Stimulated activated CD8-positive, alpha-beta memory T cell treated with anti-CD3 and anti-CD28 coated beads, Interleukin-7, amount 100 ng/mL, for 24 hours (primary cell): ENCODE measurements at places on chromosomes 4 and X.

DNA sequence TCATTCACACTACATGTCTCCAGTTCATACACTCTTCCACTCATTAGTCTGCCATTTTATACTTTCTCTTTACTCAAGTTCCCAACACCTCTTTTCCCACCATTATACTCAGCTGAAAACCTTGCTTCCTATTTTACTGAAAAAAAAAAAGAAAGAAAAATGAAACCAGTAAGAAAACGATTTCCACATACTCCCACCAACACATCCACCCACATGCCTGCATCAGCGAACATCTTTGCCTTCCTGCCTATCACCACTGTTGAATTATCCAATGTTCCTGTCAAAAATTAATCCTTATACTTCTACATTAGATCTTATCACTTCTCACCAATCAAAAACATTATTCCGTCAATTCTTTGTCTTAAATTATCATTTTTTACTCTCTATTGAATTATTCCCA is 188.1 kb upstream of the FAM241A start:
- no peak for DNase-seq

DNA sequence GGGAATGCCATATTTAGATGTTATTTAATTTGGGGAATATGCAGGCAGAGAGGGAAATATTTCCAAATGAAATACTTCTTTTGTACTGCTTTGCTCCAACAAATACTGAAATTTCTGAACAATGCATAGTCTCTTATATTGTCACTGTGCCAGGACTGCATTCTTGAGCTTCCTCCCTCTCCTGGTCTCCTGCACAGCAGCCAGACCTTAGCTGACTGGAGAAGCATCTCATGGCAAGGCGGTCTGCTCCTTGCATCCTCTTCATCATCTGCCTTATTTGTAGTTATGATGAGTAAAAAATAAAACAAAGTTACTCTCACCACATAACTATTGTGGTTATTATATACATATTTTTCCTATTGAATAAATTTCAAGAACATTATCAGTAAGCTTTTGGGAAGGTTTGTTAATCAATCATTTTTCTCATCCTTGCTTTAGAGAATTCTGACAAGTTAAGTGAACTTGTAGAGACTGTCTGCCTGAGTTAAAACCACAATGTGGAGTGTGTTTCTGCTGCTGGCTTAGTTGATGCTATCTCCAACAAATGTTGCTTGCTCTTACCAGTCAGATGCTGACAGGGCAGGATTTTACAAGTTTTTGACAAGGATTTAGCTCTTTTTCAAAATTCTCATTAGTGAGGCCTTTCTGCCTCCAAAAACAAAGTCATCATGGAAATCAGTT is 153.6 kb downstream of the SOWAHB start:
- no peak for DNase-seq

GRCh38 chr4:42296196-42296595 is 101.1 kb upstream of the SHISA3 start:
- no peak for DNase-seq

- DNase-seq: no peak
Observed at GRCh38 chr4:80173401-80173800, 23.9 kb upstream of the PRDM8 start.

DNA sequence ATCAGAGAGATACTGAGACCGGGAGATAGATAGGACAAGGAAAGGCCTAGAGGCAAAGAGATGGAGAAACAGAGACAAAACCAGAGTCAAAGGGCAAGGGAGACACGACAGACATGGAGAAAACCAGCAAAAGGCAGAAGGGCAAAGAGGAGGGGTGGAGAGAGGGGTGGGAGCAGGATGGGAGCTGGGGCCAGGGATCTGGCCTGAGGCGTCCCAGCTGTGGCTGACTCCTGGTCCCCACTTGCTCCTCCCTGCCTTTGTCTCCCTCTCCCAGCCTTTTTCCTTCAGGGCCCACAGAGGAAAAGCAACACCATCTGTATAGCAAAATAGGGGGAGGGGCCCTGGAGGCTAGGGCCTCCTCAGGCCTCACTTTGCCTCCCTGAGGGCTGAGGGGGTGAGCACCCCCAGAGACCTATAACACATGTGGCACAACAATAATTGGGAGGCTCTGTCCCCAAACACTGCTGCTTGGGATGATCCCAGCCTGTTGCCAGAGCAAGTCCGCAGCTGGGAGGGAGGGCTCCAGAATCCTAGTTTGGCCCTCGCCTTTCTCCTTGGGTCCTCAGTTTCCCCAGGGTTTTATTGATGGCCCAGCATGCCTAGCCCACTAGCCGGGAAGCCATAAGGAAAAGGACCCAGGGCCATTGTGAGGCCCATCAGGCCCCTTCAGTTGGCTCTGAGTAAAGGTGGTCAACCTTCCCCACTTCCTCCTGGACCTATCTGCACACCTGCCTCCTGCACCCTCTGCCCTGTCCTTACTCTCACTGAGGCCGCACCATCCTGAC is 96.8 kb downstream of the PJA1 start:
- no peak for DNase-seq

DNA sequence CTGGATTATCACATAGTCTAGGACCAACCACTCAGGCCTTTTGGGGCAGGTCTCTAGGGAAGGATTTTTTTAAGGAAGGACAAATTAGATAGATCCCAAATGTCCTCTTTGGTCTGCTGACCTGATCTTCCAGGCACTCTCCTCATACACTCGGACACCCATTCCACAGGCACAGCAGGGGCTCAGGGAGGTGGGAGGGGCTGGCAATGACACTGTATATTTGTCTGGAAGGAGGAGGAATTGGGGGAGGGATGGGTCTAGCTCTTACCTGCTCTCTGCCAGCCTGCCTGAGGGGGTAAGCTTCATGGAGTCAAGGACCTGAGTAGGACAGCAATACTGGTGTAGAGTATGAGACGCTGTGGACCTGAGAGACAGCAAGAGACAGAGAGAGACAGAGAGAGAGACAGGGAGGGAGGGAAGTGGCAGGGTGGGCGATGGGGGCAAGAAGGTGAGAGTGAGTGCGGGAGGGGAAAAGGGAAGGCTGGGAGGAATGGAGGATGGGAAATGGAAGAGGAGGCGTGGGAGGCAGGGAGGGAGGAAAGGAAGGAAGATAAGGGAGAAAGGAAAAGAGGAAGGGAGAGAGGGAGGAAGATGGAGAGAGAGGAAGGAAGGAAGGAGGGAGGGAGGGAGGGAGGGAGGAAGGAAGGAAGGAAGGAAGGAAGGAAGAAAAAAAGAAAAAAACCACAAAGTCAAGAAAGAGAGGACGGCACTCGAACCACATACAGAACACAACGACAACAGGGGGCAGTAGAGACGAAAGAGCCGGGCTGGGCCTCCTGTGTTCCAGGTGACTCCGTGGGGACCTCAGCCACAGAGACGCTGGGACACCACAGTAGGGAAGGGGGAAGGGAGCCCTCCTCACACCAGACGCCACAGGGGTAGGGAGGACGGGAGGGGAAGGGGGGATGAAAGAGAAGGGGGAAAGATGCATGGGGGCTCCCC is 1.8 kb downstream of the IQSEC2 start:
- no peak for DNase-seq

GRCh38 chr4:93061826-93062225 is 758.1 kb downstream of the GRID2 start:
- DNase-seq: no peak

DNA sequence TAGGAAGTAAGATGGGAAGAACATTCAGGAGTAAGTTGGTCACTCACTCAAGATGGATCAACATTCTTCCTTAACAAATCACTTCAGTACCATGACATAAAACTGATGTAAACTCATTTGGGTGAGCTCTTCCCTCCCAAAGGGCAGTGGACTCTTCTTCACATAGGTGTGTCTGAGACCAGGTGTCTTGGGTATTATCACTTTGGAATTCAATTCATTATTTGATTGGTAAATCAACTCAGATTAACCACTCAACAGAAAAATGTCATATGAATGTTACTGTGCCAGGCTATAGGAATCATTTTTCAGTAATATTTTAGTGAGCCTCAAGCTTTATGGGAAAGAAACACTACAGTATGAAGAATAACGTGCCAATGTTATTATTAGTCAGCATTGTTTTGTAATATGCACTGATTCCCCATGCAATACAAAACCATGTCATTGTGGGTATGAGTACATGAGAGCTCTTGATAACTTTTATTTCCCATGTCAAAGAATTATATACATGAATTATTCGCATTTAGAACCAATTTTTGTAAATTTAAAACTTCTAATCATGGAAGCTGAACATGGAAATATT is 58.6 kb upstream of the ETNPPL start:
- no peak for DNase-seq

DNA sequence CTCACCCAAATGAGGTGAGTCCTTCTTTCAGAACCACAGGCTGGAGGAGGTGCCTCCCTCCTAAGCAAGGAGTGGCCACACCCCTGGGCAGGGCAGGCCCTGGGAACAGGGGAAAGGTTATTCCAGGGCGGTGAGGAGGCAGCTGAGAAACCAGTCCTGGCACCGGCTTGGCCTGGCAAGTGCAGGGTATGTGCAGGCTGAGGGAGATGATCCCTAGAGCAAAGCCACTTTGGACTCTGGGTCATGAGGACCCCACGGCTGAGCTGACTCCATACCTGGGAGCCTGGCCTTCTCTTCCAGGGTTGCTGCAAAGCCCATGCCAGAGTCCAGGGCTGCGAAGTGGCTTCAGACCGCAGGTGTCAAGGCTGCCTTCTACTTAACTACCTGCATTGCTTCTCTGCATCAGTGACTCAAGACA is 49.5 kb upstream of the HELT start:
- DNase-seq: no peak

GRCh38 chrX:81390237-81390636 is 188.3 kb downstream of the SH3BGRL start:
- DNase-seq: no peak

- DNase-seq: no peak
Observed at GRCh38 chr4:121182296-121182695, 18.2 kb upstream of the TNIP3 start.

DNA sequence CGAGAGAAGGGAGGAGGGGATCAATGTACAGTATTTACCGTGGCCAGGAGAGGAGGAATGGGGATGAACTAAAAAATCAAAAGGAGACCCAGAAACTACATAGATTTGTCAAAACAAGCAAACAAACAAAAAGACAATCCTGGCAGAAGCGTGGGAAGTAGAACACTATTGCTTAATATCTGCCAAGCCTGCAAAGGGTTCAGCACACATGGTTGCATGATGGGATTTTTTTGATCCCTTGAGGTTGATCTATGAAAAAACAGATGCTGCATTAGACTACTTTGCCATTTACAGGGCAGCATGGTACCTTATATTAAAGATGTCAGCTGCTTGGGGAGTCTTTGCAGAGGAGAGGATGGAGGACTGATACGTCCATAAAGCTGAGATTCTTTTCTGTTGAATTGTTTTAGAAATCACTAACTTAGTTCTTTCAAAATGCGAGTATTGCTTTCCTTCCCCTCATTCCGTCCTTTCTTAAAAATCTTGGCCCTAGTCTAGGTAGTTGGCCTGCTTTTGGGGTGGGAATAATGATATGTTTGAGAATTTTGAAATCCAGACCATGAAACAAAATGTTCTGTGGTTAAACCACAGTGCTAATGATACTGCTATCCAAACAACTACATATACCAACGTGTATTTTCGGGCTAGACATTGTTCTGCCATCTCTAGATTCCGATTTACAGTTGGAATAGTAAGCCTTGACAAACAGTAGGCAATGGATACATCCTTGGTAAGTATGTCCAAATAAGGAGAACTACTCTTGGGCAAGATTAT is 39.6 kb upstream of the TMEM150C start:
- no peak for DNase-seq

- DNase-seq: no peak
Observed at GRCh38 chr4:141957416-141957815, 321.0 kb downstream of the IL15 start.

- DNase-seq: no peak
Observed at GRCh38 chr4:20612313-20612712, 87.9 kb upstream of the PACRGL start.

DNA sequence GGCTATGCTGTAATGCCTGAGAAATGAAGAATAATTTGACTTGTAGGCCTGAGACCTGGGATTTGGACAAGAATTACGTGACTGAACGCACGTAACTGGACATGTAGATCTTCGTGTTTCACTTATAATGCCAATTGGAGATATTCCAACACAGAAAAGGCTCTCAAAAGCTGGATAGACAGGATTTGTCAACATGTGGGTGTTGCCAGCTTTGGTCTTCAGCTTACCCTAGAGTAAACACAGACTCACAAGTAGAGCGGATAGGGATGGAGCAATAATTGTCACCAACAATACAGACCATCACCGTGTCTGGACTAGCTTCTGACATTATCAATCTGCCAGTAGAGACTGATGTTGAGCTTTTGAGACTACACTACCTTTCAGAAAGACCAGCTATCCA is 1511.0 kb upstream of the ADGRL3 start:
- no peak for DNase-seq

DNA sequence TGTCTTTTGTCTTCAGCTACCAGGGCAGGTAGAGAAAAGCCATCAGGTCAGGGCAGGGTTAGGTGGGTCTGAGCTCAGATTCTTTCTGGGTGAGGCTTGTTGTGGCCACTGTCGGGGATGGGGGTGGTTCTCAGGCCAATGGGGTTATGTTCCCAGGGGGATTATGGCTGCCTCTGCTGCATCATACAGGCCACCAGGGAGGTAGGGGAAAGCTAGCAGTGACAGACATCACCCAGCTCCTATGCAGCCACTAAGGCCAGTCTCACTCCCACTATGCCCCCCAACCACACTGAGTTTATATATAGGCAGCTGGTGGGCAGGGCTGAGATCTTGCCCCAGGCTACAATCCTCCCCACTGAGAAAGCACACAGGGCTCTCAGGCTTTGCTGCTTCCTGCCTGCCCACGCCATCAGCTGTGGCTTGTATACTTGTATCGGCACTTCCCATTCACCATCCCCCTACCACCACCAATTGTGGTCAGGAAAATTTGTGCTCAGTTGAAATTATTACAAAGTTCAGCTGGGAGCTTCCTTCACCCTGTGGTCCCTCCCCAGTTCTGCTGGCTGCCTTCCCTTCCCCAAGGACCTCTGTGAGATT is 72.6 kb upstream of the PTPN13 start:
- DNase-seq: no peak

DNA sequence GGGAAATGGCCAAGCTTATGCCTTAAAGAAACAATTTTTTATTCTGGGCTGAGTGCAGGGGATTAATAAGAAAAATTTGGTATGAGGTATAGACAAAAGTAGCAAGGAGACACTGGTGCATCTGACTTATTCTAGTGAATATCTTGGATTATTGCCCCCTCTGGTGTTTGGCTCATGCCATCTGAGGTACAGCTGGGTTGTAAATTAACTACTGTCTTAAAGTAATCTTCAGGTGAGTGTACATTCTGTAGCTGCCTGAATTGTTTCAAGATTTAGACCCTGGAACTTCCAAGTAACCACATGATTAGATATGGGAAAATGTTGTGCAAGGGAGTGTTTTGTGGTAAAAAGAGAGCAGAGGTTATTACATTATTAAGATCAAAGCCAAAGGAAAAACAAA is 988.7 kb downstream of the FAM133A start:
- DNase-seq: no peak
